ENCODE measurements at places on chromosomes 3 and 15.
A peak's percentile ranks its signal among the peaks of the same experiment; 100 is the strongest.

GRCh38 chr3:50671331-50671730, 3.4 kb upstream of the DOCK3 start:
- peak; percentile 55 for DNase-seq

DNA sequence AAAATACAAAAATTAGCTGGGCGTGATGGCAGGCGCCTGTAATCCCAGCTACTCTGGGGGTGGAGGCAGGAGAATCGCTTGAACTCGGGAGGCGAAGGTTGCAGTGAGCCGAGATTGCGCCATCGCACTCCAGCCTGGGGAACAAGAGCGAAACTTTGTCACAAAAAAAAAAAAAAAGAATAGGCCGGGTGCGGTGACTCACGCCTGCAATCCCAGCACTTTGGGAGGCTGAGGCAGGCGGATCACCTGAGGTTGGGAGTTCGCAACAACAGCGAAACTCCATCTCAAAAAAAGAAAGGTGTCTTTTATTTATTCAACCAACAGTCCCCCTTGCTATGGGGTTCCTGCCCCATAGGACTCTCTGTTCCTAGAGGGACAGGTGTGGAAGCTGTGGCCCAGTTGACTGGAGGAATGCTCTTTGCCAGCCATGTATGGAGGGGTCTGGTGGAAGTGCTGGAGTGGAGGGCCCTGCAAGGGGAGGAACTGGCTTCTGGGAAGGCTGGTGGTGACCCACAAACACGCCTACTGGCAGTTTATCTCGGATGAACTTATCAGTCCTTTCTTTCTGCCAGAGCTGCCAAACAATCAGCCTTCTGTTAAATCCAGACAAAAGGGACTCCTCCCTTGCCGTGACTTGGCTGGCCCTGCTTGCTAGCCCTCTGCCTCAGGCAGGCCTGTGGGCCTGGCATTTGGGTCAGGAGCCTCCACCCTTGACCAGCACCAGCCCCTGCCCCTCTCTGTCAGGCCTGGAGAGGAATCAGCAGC, 4.6 kb upstream of the DAG1 start:
- DNase-seq, result no peak

- DNase-seq, result no peak
These were observed 55.8 kb upstream of the MYO5C start for GRCh38 chr15:52351206-52351908.

DNA sequence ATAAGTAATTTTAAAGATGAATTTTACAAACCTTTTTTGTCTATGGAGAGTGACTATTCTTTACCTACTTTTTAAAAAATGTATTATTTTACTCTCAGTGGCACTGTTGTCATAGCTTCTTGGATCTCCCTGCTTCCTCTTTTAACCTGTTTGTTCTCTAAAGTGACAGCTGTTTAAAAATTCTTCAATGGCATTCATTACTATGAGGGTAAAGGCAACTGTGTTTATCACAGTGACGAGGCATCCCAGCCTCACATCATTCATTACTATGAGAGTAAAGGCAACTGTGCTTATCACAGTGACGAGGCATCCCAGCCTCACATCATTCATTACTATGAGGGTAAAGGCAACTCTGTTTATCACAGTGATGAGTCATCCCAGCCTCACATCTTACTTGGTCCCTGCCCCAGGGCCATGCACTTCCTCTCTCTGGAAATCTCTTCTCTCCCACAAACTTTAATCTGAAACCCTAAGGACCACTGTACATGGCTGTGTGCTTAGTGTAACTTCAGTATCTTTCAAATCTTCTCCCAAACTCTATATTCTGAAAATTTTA, 101.7 kb upstream of the ZNF717 start:
- DNase-seq, result no peak

- no peak for DNase-seq
These were observed 40.9 kb downstream of the IRAK2 start for GRCh38 chr3:10205451-10206165.

GRCh38 chr3:15647611-15648167, 46.1 kb downstream of the BTD start:
- DNase-seq, result no peak

GRCh38 chr15:39320886-39321285, 260.0 kb upstream of the THBS1 start:
- DNase-seq, result no peak

DNA sequence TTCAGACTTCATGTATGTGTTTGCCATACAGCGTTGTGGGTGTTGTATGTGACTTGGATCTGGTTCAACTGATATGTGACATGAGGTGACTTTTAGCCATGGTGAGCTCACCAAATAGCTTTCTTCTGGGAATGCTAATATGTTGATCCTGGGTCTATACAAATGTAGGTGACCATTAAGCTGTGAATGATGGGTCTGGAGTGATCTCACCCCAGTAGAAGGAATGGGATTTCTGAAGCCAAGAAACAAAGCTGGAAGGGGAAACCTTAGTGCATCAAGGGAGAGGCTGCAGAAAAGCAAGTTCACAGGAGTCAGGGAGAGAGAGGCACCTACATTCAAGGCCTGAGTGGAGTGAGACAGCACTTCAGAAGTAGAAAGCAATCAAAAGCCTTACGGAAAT, 421.0 kb upstream of the THRB start:
- no peak for DNase-seq

DNA sequence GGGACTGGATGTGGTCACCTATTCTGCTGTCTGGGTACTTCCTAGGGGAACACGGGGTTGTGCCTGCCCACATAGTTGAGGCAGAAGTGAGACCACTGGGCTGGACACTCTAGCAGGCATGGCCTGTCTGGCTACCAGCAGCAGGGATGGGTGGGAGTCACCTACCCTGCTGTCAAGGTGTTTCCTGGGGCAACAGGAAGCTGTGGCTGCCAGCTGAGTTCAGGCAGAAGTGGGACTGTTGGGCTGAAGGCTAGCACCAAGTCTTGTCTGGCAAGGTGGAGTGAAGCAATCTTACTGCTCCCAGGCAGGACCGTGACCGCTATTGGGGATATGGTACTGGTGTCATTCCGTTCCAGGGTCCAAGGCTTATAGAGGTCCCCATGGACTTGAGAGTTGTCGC, 20.3 kb upstream of the ZDHHC23 start:
- DNase-seq, result no peak

DNA sequence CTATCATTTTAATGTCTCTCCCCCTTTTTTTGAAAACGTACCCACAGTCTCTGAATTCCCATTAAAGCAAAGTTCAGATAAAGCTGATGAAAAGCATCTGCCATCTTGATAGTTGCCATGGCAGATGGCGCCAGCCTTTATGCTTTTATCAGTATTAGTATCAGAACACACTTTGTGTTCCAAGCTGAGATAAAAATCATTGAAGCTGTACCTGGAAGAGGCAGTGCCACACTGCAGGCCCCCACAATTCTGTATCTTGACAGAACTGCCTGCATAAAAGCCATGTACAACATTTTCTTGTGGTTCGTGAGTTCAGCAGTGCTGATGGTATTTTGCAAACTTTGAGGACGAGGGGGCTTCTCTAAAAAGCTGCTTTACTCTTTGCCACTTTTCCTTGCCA, 311.7 kb downstream of the SATB1 start:
- DNase-seq, result no peak

- peak; percentile 54 for DNase-seq
These were observed 2.8 kb downstream of the FURIN start for GRCh38 chr15:90871139-90871715.

DNA sequence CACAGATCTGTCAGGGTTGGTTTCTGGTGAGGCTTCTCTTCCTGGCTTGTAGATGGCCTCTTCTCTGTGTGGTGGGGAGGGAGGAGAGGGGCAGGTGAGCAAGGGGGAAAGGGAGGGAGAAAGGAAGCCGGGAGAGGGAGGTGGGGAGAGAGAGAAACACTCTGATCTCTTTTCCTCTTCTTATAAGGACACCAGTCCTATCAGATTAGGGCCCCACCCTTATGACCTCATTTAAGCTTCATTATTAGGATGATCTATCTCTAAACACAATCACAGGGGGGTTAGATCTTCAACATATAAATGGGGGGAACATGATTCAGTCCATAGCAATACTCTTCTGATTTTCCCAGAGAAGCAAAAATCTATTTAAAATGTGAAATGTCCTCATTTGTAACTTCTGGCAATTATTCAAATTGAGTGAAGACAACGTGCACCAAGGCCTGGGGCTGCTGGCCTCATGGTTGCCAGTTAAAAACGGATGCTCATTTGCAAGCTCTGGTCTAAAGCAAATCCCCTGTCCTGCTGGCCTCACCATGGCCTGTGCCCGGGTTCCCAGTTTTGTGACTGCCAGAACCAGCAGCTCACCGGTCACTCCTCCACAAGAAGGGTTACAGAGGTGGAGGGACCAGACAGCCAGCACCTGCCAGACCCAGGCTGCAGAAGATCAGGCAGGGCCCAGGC, 8.3 kb downstream of the POMGNT2 start:
- DNase-seq, result no peak
